ENCODE measurements at places on chromosomes 7 and 10.

GRCh38 chr7:1108264-1108920 is 20.5 kb downstream of the GPER1 start:
- H3K36me3 ChIP-seq, result no peaks in the 10 kb centered on the region
- DNase-seq, result no peak
- no peak overlapping the region for H3K4me3 ChIP-seq
- H3K27ac ChIP-seq, result no peak overlapping the region
- H3K4me1 ChIP-seq, result no peaks in the 10 kb centered on the region
- H3K27me3 ChIP-seq, result no peaks in the 10 kb centered on the region

DNA sequence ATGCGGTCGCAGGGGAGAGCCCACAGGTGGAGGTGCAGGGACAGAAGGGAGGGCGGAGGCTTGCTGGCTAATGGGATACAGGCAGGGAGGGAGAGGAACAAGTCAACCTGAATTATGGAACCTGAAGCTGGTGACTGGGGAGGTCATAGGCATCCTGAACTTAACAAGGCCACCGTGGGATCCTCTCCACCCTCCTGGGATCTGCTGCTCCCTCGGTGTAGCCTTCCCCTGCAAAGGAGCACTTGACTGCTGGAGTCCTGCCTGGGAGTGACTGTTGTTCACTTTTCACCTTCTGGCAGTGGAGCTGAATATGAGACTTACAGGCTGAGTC is 223.1 kb downstream of the GFRA1 start:
- H3K27me3 ChIP-seq, result no peaks in the 10 kb centered on the region
- no peaks in the 10 kb centered on the region for H3K36me3 ChIP-seq
- H3K4me3 ChIP-seq, result no peak overlapping the region
- no peaks in the 10 kb centered on the region for H3K4me1 ChIP-seq
- no peak for DNase-seq
- H3K27ac ChIP-seq, result no peak overlapping the region

DNA sequence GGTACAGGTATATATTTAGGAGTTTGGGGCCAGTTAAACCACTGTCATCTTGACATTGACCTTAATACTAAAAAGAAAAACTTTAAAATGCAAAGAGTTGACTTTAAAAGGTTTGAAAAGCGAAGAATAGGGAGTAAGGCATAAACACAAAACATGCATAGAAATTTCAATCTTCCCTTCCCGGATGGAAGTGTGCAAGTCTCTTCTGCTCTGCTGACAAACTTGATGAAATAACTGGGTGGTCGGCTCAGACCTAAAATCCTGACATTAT is 3.4 kb upstream of the SPAG6 start:
- peaks cover 88% of the 10 kb centered on the region for H3K27me3 ChIP-seq
- no peak overlapping the region for H3K4me3 ChIP-seq
- H3K36me3 ChIP-seq, result no peaks in the 10 kb centered on the region
- DNase-seq, result no peak
- no peak overlapping the region for H3K27ac ChIP-seq

DNA sequence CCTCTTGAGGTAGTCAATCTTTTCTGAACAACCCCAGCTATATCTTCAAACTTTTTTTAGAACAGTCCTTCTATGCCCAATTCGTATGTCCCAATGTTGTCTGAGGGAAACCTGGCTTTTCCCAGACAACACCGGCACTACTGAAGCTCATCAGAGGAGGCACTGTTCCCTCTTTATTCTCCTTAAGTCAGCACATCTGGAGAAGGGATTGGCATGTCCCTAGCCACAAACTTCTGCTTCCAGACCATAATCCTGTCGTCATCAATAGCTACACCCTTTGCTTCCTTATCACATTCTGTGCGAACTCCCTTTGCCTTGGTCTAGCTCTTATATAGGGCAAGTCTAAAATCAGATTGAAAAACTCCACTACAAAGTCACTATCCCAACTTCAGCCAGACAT is 22.9 kb downstream of the PON3 start:
- no peaks in the 10 kb centered on the region for H3K27me3 ChIP-seq
- H3K4me3 ChIP-seq, result no peak overlapping the region
- DNase-seq, result no peak
- no peaks in the 10 kb centered on the region for H3K4me1 ChIP-seq
- no peak overlapping the region for H3K27ac ChIP-seq
- H3K36me3 ChIP-seq, result no peaks in the 10 kb centered on the region
